Activated naive CD4-positive, alpha-beta T cell (primary cell): ENCODE measurements at places on chromosomes 3 and 15.

- no peak for DNase-seq
These were observed 70.3 kb upstream of the OCA2 start for GRCh38 chr15:28169366-28169765.

- DNase-seq: no peak
These were observed 252.6 kb downstream of the KLF13 start for GRCh38 chr15:31579282-31579681.

GRCh38 chr3:142244056-142244455, 18.7 kb upstream of the GK5 start:
- DNase-seq: no peak

- no peak for DNase-seq
These were observed 129.8 kb downstream of the FGF12 start for GRCh38 chr3:192597506-192597905.

DNA sequence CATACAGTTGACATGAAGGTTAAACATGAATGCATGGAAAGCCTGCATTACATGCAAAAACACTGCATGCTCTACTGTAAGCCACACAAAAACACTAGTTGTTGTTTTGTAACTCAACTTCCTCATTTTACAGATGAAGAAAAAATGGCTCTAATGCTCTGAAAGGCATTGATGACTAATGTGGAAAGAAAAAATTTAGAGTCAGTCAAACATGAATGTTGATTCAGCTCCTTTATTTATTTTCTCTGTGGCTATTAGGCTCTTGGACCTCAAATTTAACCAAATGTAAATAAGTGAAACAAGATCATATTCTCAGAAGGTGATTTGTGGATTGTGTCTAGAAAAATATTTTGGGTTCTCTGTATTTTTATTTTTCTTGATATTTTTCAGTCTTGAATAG, 336.7 kb upstream of the ZNF717 start:
- no peak for DNase-seq

GRCh38 chr3:147099076-147099475, 307.3 kb downstream of the ZIC4 start:
- DNase-seq: no peak

DNA sequence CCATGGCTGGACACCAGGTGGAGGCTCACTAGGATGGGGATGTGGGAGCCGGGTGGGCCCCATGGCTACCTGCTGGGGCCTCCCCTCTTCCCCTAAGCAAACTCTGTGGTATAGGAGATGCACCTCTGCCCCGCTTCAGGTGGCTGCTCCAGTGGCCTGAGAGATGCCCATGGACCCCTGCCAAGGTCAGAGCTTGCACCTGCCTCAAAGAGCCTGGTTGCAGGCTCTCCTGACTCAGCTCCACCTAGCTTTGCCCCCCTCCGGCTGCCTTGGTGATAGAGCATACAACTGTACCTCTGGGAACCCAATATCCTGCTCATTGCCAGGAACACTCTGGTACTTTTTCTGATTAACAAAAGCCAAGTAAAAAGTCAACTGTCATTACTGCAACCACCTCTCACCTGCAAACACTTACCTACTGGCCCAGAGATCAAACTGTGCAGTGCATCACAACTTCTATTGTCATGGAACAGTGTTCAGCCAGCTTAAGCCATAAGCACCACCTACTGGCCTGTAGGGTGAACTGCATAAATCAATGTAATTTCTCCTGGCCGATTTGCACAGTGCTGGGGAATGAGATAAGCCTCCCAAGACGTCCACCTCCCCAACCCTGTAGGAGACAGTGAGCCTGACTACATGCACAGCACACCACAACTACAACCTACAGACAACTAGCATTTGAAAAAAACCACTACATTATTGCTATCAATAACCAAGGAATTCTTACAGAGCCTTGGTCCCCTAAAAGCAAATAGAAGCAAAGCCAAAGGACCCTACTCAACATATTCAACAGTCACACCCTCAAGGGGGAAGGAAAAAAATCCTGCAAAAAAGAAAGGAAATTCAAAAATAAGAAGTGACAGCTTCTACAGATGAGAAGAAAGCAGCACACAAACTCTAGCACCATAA, 352.4 kb upstream of the ARHGEF26 start:
- DNase-seq: peak; percentile 3

DNA sequence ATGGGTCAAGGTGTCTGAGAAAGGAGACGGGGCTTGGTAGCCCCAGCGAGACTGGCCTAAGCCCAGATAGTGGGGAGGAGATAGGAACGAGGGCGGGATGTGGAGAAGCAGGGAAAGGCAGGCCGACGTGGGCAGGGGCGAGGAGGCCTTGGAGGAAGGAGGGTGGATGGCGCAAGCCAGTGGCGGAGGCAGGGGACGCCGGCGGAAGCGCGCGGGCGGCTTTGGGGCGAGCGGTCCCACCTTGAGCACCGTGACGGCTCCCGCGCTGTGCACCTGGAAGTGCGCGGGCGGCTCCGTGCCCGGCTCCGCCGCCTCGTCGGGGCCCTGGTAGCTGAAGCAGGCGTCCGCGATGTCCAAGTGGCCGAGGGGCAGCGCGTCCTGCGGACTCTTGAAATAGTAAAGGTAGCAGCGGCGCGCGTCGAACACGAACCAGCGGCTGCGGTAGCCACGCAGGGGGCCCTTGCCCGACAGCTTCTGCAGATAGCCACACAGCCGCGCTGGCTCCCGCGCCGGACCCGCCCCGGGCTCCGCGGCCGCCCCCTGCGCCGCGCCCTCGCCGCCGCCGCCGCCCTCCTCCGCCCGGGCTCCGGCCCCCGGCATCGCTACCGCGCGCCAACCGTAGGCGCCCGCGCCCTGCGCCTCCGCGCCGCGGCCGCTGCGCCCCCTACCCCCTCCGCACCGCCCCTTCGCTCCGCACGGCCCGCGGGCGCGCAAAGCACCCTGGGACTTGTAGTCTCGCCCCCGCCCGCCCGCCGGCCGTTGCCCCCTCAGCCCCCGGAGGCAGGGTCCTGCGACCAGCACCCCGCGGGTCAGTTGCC, at the start of gene TBC1D2B:
Gene TBC1D2B, minus strand, starts transcription at position 659 of the 818 bp plus-strand sequence. Its CDS starts 59 bp downstream, at position 600.
- peak; percentile 33 for DNase-seq
